Panc1 (cell line): ENCODE measurements at places on chromosomes 7 and 10.

DNA sequence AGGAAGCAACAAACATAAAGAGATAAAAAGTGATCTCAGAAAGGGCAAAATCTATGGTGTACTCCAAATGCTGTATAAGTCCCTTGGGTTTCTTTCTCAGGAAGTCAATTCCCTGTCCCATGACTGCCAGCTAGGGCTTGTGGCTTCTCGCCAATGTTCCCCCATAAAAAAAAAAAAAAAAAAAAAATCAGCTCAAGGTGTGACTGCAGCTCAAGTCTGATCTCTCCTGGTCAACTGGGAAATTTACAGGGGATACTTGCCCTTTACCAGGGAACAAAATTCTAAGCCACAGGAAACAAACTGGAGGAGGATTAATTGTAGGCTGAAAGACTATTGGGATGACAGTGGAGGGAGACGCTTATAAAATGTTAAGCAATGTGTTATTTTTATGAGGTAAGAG lies 76.0 kb downstream of the PCGF5 start:
- no peak for DNase-seq

DNA sequence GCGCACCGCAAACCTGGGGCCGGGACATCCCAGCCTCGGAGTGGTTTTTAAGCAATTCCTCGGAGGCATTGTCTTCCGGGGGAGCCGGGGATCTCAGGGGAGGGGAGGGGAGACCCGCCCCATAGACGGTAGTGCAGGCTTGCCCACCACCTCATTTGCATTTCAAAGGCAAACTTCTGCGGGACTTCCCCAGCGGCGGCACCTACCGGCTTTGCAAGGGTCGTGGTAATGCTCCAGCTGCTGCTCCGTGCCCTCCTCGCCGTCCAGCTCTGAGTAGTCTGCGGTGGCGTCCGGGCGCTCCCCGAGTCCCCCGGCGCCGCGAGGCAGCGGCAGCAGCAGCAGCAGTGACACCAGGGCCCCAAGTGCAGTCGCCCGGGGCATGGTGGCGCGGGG lies 425 bp downstream of the TLL2 start:
- no peak for DNase-seq

GRCh38 chr10:78231939-78232338 lies 198.3 kb downstream of the RPS24 start:
- DNase-seq, result no peak

DNA sequence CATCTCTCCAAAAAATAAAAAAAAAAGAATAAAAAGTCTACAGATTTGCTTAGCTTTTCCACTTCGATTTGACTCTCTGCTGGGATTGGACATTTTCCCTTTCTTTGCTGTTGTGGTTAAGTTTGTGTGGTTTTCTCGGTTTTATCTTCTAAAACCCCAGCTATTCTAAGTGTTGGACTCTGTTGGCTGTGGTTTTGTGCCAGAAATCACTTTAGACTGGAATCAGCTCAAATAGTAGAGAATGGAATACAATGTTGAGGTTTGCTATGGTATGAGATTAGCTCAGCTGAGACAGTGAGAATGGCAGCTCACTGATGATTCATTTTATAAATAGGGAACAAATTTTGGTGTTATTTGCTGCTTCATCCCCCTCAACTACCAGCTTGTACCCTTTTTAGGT lies 116.0 kb downstream of the BUB3 start:
- DNase-seq, result no peak

GRCh38 chr10:3145366-3145765 lies 27.2 kb downstream of the PITRM1 start:
- DNase-seq, result no peak

- no peak for DNase-seq
These were observed 55.0 kb downstream of the WAC start for GRCh38 chr10:28587970-28588290.

DNA sequence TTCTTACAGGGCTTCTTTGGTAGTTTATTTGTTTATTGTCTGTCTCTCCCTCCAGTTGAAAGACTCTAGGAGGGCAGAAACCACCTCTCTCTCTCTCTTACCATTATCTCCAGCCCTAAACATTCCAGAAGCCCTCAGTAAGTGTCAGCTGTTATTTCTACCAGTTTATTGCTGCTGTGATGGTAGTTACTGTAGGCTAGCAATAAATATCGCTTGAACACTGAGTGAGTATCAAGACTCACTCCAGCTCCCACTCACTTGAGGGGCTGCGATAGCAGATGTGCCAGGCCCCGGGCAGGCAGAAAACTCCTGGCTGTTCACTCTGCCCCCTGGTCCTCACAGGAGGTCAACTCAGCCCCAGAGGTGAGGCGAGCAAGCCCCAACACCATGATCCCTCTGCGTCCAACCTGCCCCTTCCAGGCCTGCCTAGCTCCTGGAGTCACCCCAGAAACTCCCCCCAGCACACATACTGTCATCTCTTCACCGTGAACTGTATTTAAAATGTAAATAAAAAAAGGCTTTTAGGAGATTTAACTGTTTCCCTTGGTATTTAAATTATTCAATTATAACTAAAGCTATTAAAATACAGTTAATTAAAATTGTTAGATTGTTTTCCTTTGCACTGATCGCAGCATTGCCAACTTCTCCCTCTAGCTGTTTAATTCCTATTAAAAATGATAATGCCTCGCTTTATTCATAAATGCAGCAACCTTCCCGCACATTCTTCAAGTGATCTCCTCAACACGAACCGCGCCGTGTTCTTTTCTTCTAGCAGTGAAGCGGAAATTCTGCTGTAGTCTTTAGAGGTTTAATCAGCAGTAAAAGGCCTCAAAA lies 321.1 kb upstream of the ZMIZ1 start:
- no peak for DNase-seq

- no peak for DNase-seq
These were observed 1.5 kb downstream of the ANK3 start for GRCh38 chr10:60388116-60388625.

DNA sequence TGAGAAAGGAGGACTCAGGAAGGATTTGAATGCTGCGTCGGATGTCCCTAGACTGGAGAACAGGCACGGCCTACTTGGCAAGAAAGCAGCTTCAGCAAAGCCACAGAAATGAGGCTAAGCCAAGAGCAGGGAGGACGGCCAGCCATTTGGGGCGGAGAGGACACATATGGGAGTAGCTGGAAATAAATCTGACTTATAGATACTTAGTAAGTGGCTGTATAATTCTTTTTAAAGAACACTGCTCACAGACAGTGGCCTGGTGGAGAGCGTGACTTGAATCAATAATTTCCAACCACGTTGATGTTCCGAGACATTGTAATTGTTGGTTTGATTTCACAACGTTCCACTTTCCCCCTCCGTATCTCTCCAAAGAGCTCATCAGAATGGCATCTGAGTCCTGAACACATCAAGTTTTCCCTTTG lies 67.7 kb upstream of the JCAD start:
- no peak for DNase-seq

GRCh38 chr7:27217951-27218350 lies 18.1 kb upstream of the HOXA13 start:
- DNase-seq, result no peak

DNA sequence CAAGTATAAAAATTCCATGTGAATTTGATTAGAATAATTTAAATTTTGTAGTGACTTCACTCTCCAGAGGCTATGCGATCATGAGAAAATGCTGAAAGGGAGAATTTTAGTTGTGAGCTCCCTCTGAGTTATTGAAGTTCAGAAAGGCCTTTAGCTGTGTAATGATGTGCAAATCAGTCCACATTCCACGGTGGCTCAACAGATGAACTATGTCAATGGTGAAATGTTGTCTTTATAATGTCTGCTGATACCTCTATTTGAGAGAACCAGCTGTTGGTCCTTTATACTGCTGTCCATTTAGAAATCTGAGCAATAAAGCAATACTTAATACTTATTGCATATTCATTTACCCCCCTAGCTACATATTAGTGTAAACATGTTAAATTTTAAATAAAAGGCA lies 7.1 kb upstream of the ITGB8 start:
- no peak for DNase-seq

- DNase-seq, result no peak
These were observed 30.4 kb downstream of the SEPTIN7 start for GRCh38 chr7:35831208-35831607.

- DNase-seq, result no peak
These were observed 661.5 kb downstream of the REEP3 start for GRCh38 chr10:64182671-64183070.

GRCh38 chr10:79248341-79249185 lies 98.7 kb upstream of the PPIF start:
- DNase-seq, result no peak

DNA sequence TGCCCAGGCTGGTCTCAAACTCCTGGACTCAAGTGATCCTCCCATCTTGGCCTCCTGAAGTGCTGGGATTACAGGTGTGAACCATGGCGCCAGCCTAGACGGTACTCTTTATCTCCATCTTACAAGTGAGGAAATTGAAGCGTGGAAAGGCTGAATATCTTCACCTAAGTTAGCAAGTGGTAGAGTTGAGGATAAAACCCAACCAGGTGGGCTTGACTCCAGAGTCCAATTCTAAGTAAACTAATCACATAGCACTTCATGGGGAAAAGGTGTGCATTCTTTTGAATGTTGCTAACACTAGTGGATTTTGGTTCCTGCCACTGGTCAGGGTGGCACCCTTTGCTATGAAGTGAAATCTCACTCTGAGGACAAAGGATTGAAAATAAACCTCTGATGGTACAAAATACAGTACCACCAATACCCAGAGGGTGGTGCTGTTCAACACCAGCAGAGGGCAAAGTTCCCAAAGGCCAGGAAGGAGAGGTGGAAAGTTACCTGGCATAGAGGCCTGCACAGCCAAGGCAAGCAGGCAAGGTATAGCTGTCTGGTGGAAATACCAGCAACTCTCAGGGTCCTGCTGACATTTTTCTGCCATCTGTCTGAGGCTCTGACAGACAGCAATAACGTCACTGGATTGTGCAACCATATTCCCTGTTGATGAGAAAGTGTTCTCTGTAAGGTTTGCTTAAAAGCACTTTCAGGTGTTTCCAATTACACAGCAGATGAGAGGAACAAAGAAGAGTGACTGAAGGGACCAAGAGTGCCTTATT lies 17.6 kb downstream of the ZDHHC16 start:
- peak; percentile 51 for DNase-seq

DNA sequence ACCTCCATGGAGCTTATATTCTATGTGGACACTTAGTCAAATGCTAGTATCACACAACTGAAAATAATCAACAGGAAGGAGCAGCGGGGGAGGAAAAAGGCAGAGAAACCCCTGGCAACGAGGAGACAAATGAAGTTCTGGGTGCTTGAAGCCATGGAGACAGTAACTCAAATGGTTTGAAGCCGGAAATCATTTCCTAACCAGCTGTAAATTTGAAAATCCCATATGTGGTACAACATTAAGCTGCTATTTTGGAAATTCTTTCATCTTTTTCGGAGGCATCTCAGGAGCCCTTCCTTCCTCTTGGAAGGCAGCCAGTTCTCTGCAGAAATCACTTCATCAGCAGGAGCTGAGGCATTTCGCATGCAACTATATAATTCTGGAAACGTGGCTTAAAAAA lies 91.4 kb downstream of the PPP1R3C start:
- no peak for DNase-seq

GRCh38 chr10:82402906-82403401 lies 528.0 kb downstream of the NRG3 start:
- DNase-seq, result no peak

- DNase-seq, result peak; percentile 69
These were observed 363.2 kb downstream of the PRPF18 start for GRCh38 chr10:13949844-13950542.

GRCh38 chr10:62577666-62578291 lies 203.6 kb downstream of the ZNF365 start:
- no peak for DNase-seq

DNA sequence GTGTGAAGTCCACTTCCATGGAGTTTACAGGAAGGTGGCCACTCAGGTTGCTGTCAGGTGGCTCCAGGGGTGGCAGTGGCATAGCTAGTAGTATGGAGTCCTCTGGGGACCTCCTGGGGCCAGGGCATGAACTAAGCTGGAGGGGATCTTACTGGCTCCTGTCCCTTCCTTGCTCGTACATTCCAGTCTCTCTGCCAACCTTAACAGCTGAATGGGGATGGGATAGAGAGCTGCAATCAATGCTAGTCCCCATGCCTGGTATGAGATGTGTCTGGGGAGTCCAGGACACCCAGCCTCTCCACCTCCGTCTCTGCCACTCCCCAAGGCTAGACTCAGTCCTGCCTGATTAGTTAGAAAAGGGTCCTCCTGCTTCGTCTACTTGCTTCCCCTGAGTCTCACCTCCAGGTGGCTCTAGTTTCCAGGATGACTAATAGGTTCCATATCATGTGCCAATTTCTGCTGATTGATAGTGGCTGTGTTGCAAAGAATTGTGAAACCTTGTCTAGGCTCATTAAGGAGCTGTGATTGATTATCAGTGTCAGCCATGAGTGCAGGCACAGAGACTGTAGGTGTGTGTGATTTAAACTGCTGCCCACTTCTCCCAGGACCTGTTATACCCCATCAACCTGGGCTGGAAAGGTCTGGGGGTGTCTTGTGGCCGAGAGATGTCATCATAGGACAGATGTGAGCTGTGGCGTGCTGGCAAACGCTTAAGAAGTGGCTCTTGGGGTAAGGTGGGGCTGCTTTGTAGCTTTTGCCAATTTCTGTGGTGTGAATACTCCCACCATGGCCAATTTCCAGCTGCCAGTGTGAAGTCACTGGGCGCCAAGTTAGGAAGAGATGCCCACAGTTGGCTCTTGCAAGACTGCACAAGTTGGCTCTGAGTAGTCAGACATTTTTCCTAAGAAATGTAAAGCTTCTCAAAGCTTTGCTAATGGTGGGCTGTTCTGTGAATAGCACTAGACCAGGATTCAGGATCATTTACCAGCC lies 59.8 kb downstream of the COL13A1 start:
- peak; percentile 89 for DNase-seq

DNA sequence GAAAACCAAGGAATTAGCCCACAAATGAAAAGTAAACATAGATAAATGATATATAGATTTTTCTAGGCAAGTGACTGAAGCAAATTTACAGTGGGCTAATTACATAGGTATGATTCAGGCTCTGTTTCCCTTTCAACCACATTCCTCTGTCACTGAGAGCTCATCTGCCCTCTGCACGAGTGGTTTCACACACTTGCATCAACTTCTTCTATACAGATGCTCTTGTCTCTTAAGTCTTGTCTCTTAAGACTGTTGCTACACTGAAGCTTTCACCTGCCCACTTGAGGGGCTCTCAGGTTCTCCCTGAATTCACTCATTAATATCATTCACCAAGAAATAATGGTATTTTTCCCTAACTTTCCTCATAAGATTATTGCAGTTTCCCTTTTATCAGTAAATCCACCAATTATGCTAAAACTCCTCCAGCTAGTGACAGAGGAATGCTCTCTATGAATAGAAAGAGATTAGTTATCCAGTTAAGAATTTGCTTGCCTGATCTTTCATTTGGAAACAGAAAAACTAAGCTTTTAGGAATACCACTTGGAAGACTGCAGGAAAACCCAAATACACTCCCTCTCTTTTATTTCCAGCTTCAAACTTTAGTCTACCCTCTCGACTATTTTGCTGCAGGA lies 95.7 kb downstream of the ELAPOR2 start:
- no peak for DNase-seq

- DNase-seq, result no peak
These were observed 493.3 kb upstream of the SORCS1 start for GRCh38 chr10:107657851-107658250.

DNA sequence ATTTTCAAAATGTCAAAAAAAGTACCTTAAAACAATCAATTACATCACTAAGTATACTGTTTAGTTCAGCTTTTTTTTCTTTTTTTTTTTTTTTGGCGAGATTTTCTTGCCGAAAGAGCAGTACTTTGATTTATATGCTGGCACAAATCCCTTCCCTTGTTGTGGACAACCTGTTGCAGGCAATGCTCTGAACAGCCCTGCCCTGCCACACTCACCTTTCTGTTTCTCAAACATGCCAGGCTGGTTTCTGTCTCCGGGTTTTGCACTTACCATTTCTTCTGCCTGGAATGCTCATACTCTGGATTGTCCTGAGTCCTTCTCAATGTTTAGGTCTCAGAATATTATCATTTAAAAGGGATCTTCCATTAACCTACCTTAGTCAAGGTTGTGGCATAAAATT lies 80.4 kb upstream of the JAZF1 start:
- DNase-seq, result no peak
